ENCODE measurements at places on chromosomes 3 and 15.
A peak's percentile ranks its signal among the peaks of the same experiment; 100 is the strongest.

DNA sequence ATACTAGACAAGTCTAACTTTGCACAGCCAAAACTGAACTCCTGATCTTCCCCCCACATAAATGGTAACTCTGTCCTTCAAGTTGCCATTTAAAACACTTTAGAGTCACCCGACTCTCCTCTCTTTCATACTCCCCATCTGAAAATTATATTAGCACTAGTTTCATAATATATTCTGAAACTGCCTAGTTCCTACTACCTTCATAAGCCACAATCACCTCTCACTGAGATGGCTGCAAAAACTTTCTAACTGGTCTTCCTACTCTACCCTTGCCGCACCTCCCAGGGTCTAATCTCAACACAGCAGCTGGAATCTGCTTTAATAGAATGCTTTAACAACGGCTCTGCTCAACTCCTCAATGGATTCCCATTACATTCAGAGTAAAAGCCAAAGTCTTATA is 55.0 kb downstream of the GLB1 start:
- no peak for DNase-seq

DNA sequence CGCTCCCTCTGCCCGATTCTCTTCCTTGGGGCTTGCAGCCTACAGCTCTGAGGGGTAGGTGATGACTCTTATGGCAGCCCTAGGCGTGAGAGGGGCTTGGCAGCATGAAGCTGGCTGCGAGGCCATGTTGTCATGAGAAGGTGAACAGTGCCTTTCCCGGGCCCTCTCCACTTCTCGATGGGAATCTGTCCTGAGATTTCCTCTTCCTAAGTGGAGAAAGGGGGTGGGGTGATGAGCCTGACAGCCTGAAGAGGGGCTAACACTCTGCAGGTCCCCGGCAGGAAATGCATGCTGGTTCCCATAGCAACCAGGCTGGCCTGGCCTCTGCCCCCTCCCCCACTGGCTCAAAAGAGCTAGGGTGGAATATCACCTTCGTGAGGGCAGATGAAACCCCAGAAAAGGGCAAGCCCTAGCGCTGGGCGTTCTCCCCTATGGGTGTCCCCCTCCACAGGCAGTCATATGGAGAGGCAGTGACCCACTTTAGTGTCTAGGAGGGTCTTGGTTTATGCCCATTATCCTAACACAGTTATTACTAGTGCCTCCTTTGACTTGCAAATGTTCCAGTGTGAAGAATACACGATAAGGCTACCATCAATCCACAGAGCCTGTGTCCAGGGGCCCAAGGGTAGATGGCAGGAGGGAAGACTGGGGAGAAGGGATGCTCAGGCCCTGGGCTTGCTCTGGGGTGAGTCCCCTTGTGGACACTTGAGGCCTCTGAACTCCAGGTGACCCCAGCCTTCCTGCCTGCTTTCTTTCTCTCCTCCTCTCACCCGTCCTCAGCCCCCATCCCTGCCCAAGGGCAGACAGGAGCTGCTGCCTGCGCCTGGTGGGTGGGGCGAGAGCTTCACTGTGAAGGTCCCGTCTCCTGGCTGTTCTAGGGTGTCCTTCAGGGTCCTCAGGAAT is 13.2 kb downstream of the EPHB3 start:
- peak; percentile 32 for DNase-seq

DNA sequence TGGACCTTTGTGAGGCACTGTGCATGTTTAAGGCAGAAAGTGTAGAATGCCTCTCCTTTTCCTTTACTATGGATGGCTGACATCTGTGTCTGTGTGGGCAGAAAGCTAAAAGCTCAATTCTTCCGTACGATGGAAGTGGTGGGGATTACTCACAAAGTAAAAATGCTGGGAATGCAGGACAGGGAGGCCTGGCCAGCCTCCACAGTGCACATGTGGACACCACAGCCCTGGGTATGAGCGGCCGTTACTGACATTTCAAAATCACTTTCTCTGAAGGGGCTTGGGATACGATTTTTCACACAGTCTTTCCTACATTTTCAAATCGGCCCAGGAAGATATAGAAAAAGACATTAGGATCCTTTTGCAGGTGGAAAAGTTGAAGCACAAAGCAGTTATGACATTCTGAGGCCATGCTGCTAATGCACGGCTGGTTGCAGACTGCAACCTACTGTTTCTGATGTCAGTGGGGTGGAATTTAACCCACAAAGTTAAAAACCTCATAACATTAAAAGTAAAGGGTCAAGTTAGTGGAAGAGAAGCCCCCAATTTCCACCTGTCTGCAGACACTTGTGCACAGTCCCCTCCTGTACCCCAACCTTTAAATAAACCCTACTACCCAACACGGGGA is 27.9 kb downstream of the EHD4 start:
- DNase-seq, result peak; percentile 96

GRCh38 chr3:129676985-129677384 is 70.5 kb upstream of the PLXND1 start:
- DNase-seq, result no peak

- no peak for DNase-seq
Measured at GRCh38 chr15:92527197-92527596, 128.4 kb downstream of the FAM174B start.

- no peak for DNase-seq
Measured at GRCh38 chr3:87969620-87970019, 89.2 kb downstream of the CGGBP1 start.

DNA sequence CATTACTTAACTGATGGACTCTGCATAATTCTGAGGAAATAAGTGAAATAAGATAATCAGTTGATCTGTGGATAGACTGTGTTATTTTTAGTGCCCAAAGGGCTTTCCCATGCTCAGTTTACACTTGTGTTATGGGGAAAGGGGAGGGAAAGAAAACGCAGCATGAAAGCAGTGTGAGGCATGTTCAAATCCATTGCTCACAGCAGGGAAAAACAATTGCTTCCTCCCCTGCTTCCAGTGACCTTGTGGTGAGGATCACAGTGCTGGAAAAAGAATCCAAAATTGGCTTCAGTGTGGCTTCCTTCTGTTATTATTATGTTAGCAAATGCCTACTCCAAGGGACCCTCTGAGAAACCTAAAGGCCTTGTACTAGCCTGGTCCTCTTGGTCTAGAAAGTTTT is 285.1 kb upstream of the CDIN1 start:
- peak; percentile 33 for DNase-seq
